ENCODE measurements at places on chromosomes 12 and 14.

GRCh38 chr14:94970941-94971730, 186.2 kb downstream of the DICER1 start:
- no peak for DNase-seq

- no peak for DNase-seq
These were observed 942 bp downstream of the ZC2HC1C start for GRCh38 chr14:75070383-75070782.

DNA sequence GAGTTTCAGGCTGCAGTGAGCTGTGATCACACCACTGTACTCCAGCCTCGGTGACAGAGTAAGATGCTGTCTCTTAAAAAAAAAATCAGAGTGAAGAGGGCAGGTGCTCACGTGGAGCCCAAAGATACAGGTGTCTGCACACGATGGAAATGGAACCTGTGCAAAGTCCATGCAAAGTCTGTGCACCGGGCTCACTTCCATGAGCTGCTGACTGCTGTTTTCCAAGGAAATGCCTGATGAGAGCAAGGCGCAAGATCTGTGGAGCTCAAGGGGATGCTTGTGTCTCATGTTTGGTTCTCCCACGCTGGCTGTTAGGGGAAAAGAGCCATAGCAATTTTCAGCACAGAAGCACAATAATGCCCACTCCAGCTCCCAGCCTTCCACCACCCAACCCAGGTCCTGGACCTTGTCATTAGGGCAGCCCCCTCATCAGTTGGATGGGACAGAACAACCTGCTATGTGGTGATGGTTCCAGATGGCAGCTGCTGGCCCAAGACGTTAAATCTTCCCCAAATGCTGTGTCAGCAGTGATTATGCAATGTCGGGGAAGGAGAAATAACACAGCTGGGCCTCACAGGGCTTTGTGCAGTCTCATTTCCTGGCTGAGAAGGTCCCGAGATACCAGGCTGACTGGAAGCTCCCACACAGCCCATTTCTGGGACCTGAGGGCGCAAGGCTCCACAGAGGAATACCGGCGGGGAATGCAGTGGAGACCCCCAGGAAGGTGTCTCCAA, 27.9 kb upstream of the DICER1 start:
- DNase-seq: no peak

GRCh38 chr12:119713551-119714031, 45.7 kb downstream of the PRKAB1 start:
- DNase-seq: no peak

DNA sequence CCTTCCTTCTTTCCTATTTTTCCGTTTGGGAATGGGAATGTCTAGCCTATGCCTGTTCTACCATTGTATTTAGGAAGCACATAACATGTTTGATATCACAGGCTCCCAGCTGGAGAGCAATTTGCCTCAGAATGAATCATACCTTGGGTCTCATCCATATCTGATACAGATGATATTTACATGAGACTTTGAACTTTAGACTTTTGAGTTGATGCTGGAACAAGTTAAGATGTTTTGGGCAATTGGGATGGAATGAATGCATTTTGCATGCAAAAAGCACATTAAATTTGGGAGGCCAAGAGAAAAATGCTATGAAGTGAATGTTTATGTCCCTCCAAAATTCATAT, 61.9 kb upstream of the BEGAIN start:
- DNase-seq: no peak

GRCh38 chr14:76772300-76773187, 11.3 kb downstream of the VASH1 start:
- DNase-seq: no peak

DNA sequence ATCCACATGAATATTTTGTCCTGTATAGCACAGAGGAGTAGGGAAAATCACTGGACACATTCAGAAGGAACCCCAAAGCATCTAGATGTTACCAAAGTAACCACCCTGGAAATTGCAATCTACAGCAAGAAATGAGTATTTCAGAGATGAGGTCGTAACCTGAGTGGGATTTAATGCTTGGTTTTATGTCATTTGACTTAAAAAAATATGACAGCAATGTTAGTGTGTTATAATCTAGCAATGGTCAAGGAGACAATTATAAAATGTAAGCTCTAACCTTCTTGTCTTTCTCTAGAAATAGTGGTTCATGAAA, 256.6 kb downstream of the NAV3 start:
- no peak for DNase-seq

- DNase-seq: no peak
These were observed 22.7 kb downstream of the TRAFD1 start for GRCh38 chr12:112148031-112148513.

- DNase-seq: no peak
These were observed 6.3 kb upstream of the CDKL1 start for GRCh38 chr14:50402965-50403364.

- no peak for DNase-seq
These were observed 375.1 kb downstream of the BMP4 start for GRCh38 chr14:53581504-53581903.

- DNase-seq: no peak
These were observed 23.8 kb upstream of the PPP2R5C start for GRCh38 chr14:101737414-101738339.

DNA sequence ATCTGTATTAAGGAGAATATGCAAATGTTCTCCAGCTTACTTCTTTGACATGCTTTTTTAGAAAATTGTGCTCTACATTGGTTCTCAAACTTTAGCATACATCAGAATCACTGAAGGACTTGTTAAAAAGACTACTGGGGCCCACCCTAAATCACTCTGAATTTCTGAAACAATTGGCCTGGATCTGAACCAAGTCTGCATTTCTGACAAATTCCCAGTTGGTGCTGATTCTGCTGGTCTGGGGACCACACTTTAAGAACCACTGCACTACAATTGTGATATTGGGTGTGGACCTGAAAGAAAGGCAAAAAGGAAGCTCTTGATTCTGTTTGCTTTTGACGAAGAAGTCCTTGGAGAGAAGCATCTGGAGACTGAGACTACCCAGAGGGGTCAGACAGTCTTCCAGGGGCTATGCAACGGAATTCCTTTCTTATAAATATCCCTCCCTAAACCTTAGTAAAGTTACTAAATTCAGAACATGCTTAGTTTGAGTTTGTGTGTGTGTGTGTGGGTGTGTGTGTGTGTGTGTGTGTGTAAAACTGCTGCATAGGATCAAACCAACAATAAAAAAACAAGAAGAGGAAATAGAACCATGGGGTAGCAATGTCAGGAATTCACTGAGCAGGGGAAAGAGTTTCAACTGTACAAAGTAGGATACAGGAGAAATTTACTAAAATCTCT, 36.8 kb downstream of the EAPP start:
- DNase-seq: no peak

DNA sequence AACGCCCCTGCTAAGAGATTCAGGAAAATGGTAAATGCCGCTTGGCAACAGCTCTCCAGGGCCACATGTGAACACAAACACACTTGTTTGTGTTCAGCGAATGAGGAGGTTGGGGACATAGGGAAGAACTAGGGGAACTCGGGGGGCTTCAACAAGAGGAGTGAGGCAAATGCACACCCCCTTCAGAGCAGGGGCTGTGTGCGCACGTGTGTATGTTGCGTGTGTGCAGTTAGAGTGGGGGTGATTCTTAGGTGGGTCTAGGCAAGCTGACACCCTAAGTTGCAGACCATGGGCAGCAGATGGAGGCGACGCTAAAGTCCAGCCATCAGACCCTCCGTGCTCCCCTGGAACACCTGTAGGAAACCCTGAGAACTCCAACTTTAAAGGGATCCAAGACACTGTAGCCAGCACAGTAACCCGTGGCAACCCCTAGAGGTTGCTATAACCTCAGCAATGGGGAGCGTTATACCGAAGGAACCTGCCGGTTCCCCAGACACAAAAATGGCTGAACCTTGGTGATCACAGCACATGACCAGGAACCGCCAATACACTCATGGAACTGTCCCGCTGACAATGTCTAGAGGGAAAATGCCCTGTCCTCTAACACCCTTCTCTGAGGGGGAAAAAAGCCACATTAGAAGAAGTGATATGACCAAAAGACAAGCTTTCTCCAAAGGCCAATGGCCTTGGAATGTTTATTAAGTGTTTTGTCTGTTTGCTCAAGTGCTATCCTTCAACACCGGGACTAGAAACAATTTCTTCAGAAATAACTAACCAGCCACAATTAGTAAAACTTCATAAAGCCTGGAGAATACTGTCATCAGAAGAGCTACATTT, 86.5 kb upstream of the CEP83 start:
- DNase-seq: no peak

DNA sequence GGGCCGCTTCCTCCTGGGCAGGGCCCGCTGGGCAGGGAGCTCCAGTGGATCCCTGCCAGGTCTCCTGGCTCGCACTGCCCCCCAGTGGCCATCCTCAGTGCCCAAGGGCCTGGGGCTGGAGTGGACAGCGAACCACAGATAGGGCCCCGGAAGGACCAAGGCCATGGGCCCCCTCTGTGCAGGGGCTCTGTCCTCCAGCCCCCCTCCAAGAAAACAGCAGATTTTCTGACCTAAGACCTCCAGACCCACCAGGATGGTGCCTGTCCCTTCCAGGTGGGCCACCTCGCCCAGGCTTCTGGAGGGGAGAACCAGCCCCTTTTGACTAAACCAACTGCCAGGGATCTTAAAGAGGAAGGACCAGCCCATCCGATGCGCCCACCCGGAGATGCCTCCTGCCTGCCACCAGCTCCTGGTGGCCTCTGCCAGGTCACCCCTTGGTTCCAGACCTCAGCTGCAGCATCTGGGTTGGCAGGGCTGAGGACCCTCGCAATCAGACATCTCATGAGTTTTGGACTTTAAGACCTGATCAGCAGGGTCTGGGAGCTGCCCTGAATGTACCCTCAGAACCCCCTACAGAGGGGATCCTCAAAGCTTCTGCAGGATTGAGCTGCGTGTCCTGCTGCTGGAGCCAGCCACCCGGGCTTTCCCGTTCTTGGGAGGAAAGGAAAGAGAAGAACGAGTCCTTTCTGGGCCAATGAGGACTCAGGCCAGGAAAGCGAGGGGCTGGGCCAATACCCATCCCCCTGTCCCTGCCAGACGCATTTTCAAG, 325.8 kb upstream of the DIO3 start:
- no peak for DNase-seq

GRCh38 chr12:49675137-49675536, 32.1 kb downstream of the FMNL3 start:
- no peak for DNase-seq

DNA sequence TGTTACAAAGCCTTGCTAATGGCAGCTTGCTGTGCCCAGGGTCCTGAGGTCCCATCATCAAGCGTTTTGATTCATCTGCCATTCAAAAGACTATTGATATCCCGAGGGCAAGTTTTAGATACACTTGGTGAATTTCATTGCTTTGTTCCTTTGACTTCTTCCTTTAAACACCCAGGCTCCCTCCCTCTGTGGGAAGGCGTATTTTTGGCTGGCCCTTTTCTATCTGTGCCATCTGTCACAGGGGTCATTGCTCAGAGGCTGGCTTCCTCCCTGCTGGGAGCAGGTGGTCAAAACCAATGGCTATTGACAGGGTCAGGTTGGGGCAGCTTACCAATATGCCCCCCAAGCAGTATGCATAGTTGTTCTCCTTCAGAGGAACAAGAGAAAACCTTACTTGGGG, 40.0 kb downstream of the SCN8A start:
- no peak for DNase-seq

GRCh38 chr12:116545144-116545543, 14.0 kb upstream of the MAP1LC3B2 start:
- DNase-seq: no peak

GRCh38 chr12:46400406-46400805, 27.8 kb upstream of the SLC38A2 start:
- DNase-seq: no peak

- no peak for DNase-seq
These were observed 29.8 kb downstream of the CFL2 start for GRCh38 chr14:34684578-34684977.

DNA sequence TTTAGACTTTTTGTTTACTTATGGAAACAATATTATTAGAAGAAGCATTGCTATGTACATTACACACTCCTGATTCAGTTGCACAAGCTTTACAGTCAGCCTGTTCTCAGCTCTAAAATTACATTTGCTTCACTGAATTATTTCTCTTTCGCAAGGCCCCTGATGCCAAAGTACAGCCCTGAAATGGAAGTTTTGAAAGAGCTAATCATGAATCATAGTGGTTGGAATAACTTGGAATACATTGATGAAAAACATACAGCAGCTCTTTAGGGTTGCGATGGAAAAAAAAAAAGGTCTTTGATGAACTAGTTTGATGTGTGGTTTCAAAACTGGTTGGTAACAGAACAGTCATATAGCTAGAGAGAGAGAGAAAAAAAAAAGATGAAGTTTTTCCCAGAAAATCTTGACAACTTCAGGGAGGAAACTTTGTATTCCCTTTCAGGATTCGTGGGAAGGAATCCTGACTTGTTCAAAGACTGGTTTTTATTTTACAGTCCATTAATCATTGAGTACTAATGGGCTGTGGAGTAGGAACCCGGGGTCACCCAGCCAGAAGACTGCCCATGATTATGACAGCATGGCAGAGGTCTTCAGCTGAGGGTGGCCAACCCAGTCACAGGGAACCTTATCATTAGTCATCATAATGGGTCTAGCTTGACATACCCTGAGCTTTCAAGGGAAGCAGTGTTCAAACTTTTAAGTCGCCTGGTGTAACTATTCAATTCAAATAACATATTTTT, 460.1 kb downstream of the NAV3 start:
- no peak for DNase-seq

DNA sequence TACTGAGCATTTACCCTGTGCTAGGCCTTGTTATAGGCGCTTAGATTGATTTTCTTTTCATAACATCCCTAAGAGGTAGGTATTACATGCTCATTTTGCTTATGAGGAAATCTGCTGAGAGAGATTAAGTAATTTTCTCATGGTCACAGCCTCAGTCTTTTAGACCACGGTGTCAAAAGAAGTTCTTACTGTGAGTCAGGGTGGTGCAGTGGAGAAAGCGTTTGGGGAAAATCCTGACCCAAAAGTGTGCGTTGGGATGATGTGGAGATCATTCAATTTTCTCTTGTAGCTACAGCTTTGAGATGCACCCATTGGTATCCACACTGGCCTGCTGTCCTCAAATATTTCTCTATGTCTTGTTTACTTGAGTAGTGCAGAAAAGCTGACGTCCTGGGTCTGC, 8.2 kb downstream of the ANG start:
- no peak for DNase-seq

- no peak for DNase-seq
These were observed 205.7 kb downstream of the DIO2 start for GRCh38 chr14:80005561-80005960.

- DNase-seq: no peak
These were observed 126.6 kb upstream of the BCL2L14 start for GRCh38 chr12:11943919-11944700.

GRCh38 chr12:131018808-131019397, 65.2 kb downstream of the ADGRD1 start:
- DNase-seq: no peak

- DNase-seq: no peak
These were observed 119.4 kb downstream of the CAND1 start for GRCh38 chr12:67388331-67389138.

- no peak for DNase-seq
These were observed 150.8 kb upstream of the FSCB start for GRCh38 chr14:44657696-44658388.

Measured in KG1 (cell line).